ENCODE measurements at places on chromosomes 6 and 20. TPM values are rescaled to one million over a fixed set of nuclear protein-coding genes. Genes with fewer than 3 reads are reported as not detected.

The WFDC2 gene
- not detected for total RNA-seq

The TRIM40 gene
- not detected for total RNA-seq

The CTCFL gene
- total RNA-seq = not detected

The HLA-DQB1 gene
- 14.9 TPM for total RNA-seq

The EGFL8 gene
- total RNA-seq = 4.9 TPM

The PIM1 gene
- total RNA-seq = 18.2 TPM

The WDR46 gene
- 23.3 TPM for total RNA-seq

The DNAH8 gene
- not detected for total RNA-seq

The KCNK15 gene
- total RNA-seq = 0.26 TPM

The ACTL10 gene
- total RNA-seq = 0.19 TPM

Measured in heart left ventricle (tissue), 16 donors.